Activated T-helper 1 cell treated with anti-CD3 and anti-CD28 coated beads, Interleukin-2, amount 50 U/mL, for 16 hours (primary cell): ENCODE measurements at places on chromosomes 12 and 14.

DNA sequence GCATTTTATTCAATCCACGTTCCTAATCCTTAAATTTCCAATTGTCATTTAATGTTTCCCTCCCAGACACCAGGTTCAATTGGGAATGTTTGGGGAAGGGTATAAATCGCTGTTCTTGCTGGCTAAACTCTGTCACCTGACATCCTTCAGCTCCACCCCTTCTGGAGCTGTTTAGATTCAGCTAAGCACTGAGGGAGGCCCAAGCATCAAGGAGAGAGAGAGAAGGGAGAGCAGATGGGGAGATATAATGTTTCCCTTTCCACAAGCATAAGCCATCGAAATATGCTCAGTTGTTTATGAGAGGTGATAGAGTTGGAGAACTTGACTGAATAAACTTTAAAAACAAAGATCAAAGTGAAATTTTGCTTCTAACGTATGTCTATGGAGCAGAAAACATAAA, 1.8 kb downstream of the ABCC9 start:
- no peak for DNase-seq

- no peak for DNase-seq
Observed at GRCh38 chr12:100199023-100199346, 1.6 kb upstream of the ACTR6 start.

DNA sequence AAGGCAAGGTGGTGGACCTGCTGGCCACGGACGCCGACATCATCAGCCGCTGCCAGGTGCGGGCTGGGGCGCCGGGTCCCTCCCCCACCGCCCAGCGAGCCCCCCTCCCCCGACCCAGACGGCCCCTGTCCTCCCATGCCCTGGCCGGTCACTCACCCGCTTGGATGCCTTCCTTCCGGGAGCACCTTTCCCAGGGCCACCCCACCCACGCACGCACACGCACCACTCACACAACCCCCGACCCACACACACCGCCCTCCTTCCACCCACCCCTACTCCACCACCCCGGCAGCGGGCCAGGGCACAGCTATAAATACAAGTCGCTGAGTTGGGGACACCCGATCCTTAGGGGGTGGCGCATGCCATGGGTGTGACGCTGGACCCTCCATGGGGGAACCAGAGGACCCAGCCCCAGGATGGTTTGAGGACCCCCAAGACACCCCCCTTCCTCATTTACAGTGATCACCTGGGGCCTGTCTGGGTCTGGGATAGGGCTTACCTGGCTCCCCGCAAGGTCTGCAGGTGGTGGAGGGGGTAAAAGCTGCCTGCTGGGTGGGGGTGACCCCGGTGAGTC, 465 bp downstream of the ADSS1 start:
- no peak for DNase-seq

DNA sequence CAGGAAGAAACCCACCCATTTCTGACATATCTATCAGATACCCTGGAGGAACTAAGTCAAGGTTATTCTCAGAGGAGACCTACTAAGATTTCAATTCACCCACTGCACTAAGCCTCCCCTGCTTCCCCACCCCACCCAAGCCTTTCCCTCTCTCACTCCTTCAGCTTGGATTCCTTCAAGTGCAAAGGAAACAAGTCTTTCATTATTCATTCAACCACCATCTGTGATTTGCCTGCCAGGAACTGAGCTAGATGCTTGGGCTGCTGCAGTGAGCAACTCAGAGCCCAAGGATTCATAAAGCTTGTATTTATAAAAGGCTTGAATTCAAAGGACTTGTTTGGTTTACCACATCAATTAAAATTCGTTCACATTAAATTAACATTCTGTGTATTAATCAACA, 161.3 kb downstream of the GXYLT1 start:
- no peak for DNase-seq

DNA sequence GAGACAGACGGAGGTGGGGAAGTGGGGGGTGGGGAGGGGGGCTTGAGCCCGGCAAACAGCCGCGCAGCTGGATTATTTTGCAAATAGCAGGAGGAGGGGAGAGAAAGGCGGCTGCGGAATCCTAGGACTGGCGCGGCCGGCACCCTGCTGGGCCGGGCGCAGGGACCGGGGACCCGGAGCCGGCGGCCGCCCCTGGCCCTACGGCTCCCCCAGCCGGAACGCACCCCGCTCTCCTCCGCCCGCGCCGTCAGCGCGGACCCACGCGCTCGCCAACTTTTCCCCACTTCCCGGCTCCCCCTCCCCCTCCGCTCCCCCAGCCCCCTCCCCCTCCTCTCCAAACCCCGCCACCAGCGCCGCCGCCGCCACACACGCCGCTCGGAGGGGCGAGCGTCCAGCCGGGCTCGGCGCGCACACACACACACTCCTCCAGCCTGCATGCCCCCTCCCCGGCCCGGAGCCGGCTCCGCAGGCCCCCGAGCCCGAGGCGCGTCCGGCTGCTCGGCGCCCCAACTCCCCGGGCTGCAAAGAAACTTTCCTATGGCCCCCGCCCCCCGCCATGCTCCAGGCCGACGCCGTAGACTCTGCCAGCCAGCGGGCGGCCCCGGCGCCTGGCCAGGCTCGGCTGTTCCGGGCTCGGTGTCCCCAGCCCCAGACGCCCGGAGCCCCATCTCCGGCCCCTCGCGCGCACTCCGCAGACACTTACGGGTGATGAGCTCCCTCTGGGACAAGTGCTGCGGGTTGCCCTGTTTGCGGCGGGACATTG, 1.4 kb downstream of the BCL11B start:
- DNase-seq, result no peak

DNA sequence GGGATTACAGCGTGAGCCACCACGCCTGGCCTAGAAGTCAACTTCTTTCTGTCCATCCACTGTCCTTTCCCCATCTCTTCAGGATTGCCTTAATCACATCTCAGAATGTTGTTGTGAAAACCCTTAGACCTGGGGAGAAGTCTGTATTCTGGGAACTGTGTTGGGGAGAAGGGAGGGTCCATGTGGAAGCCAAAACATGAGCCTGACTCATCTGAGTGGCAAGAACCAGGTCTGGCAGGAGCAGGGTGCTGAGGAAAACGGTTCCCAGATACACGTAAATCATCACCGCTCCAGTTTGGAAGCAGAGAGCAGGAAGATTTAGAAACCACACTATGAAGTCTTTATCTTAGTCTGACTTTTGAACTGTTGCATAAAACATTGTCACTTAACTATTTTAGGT, 245.6 kb upstream of the RGS6 start:
- no peak for DNase-seq

- DNase-seq, result no peak
Observed at GRCh38 chr12:57278465-57279381, 27.7 kb upstream of the STAC3 start.

GRCh38 chr12:76409074-76409473, 60.9 kb upstream of the BBS10 start:
- DNase-seq, result no peak

GRCh38 chr12:103771466-103771865, 69.6 kb downstream of the NT5DC3 start:
- no peak for DNase-seq

- no peak for DNase-seq
Observed at GRCh38 chr12:132197581-132198354, 53.5 kb downstream of the NOC4L start.

GRCh38 chr12:52233462-52234207, 592 bp downstream of the KRT7 start:
- no peak for DNase-seq

GRCh38 chr12:50401500-50402081, 906 bp downstream of the LARP4 start:
- DNase-seq, result no peak

DNA sequence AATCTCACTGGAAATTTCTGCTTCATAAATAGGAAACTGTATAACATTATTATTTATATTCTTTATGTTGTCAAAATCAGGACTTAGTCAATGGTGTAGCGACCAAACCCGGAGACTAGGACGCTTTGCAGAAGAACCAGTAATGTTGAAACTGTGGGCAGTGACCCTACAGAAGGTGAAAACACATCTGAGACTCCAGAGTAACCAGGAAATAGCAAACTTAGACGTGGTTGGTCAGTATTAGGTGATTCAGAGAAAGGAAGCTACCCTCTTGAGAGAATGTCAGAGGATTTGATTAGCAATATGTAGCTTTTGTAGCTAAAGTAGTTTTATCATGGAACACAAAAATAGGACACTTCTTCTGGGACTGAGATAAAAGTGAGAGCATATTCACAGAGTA, 381.9 kb downstream of the SLC16A7 start:
- no peak for DNase-seq

DNA sequence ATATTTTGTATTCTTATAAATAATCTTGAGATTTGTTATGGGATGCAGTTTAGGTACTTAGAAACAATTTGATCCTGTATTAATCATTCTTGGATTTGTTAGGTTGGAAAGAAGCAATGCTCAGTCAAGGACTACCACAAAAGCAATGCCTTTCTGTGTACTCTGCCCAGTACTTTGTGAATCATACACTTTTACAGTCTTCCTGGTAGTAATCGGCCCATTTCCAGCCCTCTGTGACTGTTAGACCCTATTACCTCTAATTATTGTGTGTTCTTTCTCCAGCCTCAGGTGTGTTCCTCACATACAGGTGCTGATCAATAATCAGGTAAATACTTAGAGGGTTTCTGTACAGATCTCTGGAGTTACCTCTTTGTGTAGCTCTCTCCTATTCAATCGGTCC, 609.0 kb downstream of the KCNH5 start:
- DNase-seq, result no peak

GRCh38 chr14:105531894-105532623, 5.7 kb downstream of the TMEM121 start:
- no peak for DNase-seq

- no peak for DNase-seq
Observed at GRCh38 chr12:121837680-121838079, 21.0 kb downstream of the HPD start.

- no peak for DNase-seq
Observed at GRCh38 chr12:15699886-15700285, 89.3 kb downstream of the EPS8 start.
